ENCODE measurements at places on chromosomes 5 and 9. TPM values are rescaled to one million over a fixed set of nuclear protein-coding genes. Genes with fewer than 3 reads are reported as not detected.

The TLX3 gene
- not detected for total RNA-seq

The PAEP gene
- total RNA-seq, result not detected

The ADRA1B gene
- 16.0 TPM for total RNA-seq

The HMMR gene
- not detected for total RNA-seq

The SLC1A1 gene
- total RNA-seq, result 3.2 TPM

The GPR150 gene
- not detected for total RNA-seq

The PLAC8L1 gene
- not detected for total RNA-seq

DNA sequence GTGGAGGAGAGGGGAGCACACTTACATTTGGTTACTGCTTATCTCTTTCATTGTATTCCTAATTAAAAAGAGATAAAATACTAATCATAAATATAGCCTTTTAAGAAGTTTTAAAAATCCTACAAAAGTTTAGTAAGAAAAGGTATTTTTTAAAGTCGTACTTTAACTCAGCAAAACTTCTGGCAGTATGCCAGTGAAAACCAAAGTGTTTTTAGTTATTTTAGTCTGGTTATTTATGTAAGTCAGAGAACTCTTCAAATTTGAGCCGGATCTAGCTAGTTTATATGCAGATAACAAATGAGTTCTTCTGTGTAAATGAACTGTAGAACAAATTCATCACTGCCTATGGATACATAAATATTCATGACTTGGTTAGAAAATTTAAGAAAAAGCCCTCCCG lies 36.5 kb upstream of the ANKDD1B start:
- peaks cover 4% of the 10 kb centered on the region for H3K4me1 ChIP-seq
- H3K36me3 ChIP-seq, result no peaks in the 10 kb centered on the region
- no peak for DNase-seq

- H3K36me3 ChIP-seq, result no peaks in the 10 kb centered on the region
- no peak overlapping the region for H3K27ac ChIP-seq
- H3K4me3 ChIP-seq, result no peak overlapping the region
- H3K27me3 ChIP-seq, result no peaks in the 10 kb centered on the region
- H3K4me1 ChIP-seq, result no peaks in the 10 kb centered on the region
Observed at GRCh38 chr9:108551030-108551841, 304.6 kb downstream of the ACTL7B start.

DNA sequence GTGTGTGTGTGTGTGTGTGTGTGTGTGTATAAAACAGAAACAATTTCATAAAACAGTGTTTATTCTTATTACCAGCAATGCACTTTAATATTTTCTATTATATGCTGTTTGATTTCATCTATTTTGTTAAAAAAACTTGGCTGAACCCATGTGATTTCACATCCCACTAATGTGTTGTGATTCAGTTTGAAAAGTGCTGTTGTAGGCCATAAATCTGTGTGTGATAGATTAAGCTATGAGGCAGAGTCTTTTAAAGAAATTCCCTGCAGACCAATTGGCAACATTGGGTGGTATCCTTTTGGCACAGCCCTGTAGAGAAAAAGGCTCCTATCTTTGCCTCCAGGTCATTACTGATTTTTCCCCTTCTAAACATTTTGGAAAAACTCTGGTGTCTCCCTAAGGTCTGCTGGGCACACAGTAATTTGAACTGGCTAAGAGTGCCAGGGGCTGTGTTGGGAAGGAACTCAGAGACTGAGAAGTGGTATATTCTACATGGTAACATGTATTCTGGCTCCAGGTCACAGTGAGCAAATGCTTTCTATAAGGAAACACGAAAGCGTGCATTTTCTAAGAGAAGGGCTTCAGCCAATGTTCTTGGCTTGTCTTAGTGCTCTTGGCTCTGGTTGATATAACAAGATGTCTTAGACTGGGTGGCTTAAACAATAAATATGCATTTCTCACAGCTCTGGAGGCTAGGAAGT lies 4.5 kb downstream of the CAMK4 start:
- H3K27ac ChIP-seq, result no peak overlapping the region
- no peaks in the 10 kb centered on the region for H3K4me1 ChIP-seq
- no peaks in the 10 kb centered on the region for H3K27me3 ChIP-seq
- H3K36me3 ChIP-seq, result no peaks in the 10 kb centered on the region
- no peak for DNase-seq

GRCh38 chr5:16492398-16493140 lies 27.0 kb upstream of the ZNF622 start:
- peak; percentile 31 for DNase-seq
- no peaks in the 10 kb centered on the region for H3K27me3 ChIP-seq
- no peaks in the 10 kb centered on the region for H3K4me1 ChIP-seq
- H3K27ac ChIP-seq, result no peak overlapping the region

DNA sequence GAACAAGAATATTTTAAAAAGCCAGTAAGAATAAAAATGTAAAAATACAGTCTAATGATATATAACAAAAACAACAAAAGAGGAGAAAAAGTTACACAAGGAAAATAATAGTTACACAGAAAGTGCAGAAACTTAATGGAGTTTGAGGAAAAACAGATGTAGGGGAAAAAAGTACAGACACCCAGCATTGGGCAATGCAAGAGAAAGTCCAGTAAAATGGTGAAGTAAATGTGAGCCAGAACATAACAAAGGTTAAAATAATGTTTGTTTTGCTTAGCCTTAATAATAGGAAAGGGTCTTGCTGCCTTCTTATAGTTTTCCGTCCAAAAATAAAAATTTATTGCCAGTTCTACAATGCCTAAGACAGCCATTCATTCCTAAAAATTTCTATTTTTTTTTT lies 364.2 kb downstream of the NNT start:
- no peak for DNase-seq
- no peak overlapping the region for H3K4me3 ChIP-seq
- H3K27ac ChIP-seq, result no peak overlapping the region

DNA sequence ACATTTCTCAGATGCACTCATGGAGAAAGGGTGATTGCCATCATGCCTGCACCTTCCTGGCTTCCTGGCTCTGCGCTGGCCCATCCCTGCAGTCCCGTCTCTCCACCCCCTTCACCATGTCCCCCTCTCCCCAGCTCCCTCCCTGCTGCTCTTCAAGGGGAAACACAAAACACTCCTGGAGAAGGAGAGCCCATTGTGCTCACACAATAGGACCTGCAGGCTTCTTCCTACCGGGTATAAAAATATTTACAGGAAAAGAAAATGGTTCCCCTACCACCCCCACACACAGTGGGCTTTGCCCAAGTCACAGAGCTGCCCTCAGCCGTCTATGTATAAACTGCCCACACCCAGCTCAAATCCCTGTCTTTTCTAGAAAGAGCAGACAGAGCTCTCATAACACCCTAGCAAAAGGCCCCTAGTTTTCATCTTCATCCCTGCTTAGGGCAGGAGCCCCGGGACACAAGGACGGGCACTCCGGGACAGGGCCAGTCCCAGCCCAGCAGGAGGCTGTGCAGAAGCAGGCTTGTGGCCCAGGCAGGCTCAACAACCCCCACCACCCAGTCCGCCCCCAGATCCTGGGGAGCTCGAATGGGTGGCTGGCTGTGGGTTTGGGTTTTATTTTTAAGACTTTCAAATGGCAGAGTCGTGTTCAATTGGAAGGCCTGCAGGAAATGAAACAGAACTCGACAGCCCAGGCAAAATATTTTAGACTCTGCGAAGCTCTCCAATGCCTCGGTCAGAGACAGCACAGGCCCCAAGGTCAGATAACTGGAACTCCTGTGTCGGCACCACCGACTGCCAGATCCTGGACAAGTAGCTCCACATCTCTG lies 77.3 kb downstream of the LRSAM1 start:
- peak overlapping the region; percentile 52 for H3K27ac ChIP-seq
- peak; percentile 63 for DNase-seq
- no peak overlapping the region for H3K4me3 ChIP-seq
- H3K36me3 ChIP-seq, result peaks cover under 1% of the 10 kb centered on the region
- H3K4me1 ChIP-seq, result no peaks in the 10 kb centered on the region
- no peaks in the 10 kb centered on the region for H3K27me3 ChIP-seq

- H3K4me1 ChIP-seq, result no peaks in the 10 kb centered on the region
- H3K27ac ChIP-seq, result no peak overlapping the region
- H3K4me3 ChIP-seq, result no peak overlapping the region
- no peaks in the 10 kb centered on the region for H3K36me3 ChIP-seq
- H3K27me3 ChIP-seq, result no peaks in the 10 kb centered on the region
Observed at GRCh38 chr9:120345379-120345778, 234.6 kb downstream of the CDK5RAP2 start.

GRCh38 chr5:116340799-116341198 lies 233.8 kb downstream of the SEMA6A start:
- no peak overlapping the region for H3K27ac ChIP-seq
- no peaks in the 10 kb centered on the region for H3K4me1 ChIP-seq
- no peaks in the 10 kb centered on the region for H3K27me3 ChIP-seq

DNA sequence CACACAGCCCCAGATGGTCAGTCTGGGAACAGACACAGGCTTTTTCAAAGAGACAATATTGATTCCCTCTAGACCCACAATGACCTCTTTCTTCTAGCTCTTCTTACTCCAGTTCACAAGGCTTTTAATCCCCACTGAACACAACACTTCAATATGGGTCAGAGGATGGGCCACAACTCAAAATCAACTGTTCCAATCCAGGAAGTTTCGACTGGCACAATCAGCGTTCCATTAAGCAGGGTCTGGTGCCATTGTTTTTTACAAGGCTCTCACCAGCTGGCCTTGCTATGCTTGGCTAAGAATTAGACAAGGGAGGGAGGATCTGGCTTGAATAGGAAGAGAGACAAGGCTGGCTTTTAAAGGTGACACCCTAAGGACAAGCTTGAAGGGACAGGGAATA lies 199.4 kb upstream of the SLC24A2 start:
- no peaks in the 10 kb centered on the region for H3K27me3 ChIP-seq
- H3K27ac ChIP-seq, result no peak overlapping the region
- H3K36me3 ChIP-seq, result no peaks in the 10 kb centered on the region
- no peak overlapping the region for H3K4me3 ChIP-seq
- no peak for DNase-seq

- H3K4me3 ChIP-seq, result no peak overlapping the region
- no peaks in the 10 kb centered on the region for H3K36me3 ChIP-seq
- H3K27ac ChIP-seq, result no peak overlapping the region
- DNase-seq, result no peak
- H3K4me1 ChIP-seq, result no peaks in the 10 kb centered on the region
Observed at GRCh38 chr9:91034976-91035824, 233.6 kb downstream of the SYK start.

- no peaks in the 10 kb centered on the region for H3K27me3 ChIP-seq
- H3K36me3 ChIP-seq, result no peaks in the 10 kb centered on the region
- DNase-seq, result no peak
- H3K4me3 ChIP-seq, result no peak overlapping the region
Observed at GRCh38 chr9:125983681-125984080, 236.5 kb downstream of the PBX3 start.

- DNase-seq, result no peak
- no peak overlapping the region for H3K27ac ChIP-seq
- H3K4me1 ChIP-seq, result no peaks in the 10 kb centered on the region
- H3K4me3 ChIP-seq, result no peak overlapping the region
- peaks cover 8% of the 10 kb centered on the region for H3K36me3 ChIP-seq
Observed at GRCh38 chr9:91411096-91411771, 12.4 kb downstream of the NFIL3 start.

- H3K27ac ChIP-seq, result no peak overlapping the region
- H3K4me1 ChIP-seq, result peaks cover 2% of the 10 kb centered on the region
- H3K36me3 ChIP-seq, result no peaks in the 10 kb centered on the region
- H3K27me3 ChIP-seq, result no peaks in the 10 kb centered on the region
Observed at GRCh38 chr5:56463944-56464571, 230.9 kb upstream of the ANKRD55 start.

DNA sequence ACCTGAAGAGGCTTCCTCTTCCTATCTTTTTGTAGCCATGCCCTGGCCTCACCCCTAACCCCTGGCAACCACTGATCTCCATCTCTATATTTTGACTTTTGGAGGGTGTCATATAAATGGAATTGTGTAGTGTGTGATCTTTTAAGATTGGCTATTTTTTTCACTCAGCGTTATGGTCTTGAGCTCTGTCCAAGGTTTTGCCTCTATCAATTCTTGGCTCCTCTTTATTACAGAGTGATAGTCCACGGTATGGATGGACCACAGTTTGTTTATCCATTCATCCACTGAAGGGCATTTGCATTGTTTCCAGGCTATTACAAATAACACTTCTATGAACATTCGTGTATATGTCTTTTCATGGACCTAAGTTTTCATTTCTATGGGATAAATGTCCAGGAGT lies 209.8 kb upstream of the IER5L start:
- no peaks in the 10 kb centered on the region for H3K4me1 ChIP-seq

DNA sequence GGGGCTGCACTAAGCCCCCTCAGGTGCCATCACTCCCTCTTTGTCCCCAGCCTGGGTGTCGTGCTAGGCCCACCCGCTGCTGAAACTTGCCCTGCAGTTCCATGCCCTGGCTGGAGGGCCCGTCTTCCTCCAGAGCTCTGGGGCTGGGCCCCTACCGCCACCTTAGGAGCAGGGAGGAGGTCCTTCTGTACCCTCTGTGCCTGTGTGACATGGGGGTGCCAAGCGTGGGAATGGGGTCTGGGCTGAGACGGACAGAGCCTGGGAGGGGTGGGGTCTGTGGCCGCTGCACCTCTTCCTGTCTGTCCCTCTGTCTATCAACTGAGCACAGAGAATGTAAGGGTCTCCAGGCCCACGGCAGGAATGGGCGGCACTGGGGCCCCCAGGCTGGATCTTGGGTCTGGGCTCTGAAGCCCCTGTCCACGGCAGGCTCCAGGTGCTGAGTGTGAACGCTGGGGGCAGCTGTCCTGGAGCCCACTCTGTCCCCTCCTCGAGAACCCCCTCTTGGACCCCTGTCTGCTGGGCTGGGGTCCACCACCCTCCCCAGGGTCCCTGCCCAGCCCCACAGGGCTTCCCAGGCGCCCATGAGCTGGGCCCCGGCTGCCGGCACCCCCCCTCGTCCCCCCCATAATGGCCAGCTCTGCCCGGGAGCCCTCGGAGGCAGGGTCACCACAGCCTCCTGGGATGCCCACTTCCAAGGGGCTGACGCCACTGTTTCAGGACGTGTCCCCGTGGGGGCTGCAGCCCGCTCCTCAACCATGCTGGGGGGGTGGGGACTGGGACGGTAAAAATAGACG lies 15.8 kb upstream of the NRARP start:
- H3K27me3 ChIP-seq, result no peaks in the 10 kb centered on the region
- H3K36me3 ChIP-seq, result no peaks in the 10 kb centered on the region
- H3K4me1 ChIP-seq, result no peaks in the 10 kb centered on the region
- DNase-seq, result peak; percentile 35
- no peak overlapping the region for H3K27ac ChIP-seq

GRCh38 chr9:108052431-108053080 lies 563.0 kb upstream of the KLF4 start:
- DNase-seq, result no peak
- H3K27me3 ChIP-seq, result no peaks in the 10 kb centered on the region
- no peaks in the 10 kb centered on the region for H3K4me1 ChIP-seq
- no peak overlapping the region for H3K27ac ChIP-seq

- H3K36me3 ChIP-seq, result no peaks in the 10 kb centered on the region
- H3K27me3 ChIP-seq, result no peaks in the 10 kb centered on the region
- no peak overlapping the region for H3K27ac ChIP-seq
- no peak for DNase-seq
- H3K4me3 ChIP-seq, result no peak overlapping the region
Observed at GRCh38 chr5:75463726-75464125, 47.7 kb downstream of the CERT1 start.

GRCh38 chr5:96922499-96923244 lies 13.2 kb upstream of the LNPEP start:
- no peaks in the 10 kb centered on the region for H3K36me3 ChIP-seq
- no peaks in the 10 kb centered on the region for H3K27me3 ChIP-seq
- no peak overlapping the region for H3K4me3 ChIP-seq
- DNase-seq, result no peak

Measured in aorta (tissue), 5 donors.